ENCODE measurements at places on chromosomes 3 and 15.

- no peak for ATAC-seq
These were observed 5.0 kb upstream of the MBNL1 start for GRCh38 chr3:152263711-152264110.

DNA sequence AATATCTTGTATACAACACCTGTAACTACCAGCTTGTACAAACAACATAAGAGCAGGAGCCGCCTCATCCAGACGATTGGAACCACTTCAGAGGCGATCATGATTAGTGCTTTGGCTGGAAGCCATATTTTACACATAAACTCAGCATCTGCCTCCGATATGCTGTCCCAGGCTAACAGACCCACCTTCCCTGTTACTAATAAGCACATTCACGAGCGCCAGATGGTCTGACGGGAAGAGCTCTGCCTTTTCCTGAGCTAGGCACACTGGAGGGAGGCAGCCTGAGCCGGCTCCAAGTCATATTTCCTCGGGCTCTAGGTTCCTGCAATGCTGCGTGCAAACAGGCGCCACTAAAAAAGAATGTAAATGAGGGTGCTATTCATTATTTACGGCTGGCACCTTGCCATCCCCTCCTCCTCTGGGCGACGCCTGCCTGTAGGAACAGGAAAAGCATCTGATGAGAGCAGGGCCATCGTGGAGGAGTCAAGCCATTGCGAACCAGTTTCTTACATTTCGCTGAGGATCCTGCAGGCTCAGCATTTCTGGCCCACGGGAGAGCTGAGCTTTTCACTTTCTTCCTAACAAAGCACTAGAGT, 98.2 kb downstream of the ANXA2 start:
- ATAC-seq = no peak

DNA sequence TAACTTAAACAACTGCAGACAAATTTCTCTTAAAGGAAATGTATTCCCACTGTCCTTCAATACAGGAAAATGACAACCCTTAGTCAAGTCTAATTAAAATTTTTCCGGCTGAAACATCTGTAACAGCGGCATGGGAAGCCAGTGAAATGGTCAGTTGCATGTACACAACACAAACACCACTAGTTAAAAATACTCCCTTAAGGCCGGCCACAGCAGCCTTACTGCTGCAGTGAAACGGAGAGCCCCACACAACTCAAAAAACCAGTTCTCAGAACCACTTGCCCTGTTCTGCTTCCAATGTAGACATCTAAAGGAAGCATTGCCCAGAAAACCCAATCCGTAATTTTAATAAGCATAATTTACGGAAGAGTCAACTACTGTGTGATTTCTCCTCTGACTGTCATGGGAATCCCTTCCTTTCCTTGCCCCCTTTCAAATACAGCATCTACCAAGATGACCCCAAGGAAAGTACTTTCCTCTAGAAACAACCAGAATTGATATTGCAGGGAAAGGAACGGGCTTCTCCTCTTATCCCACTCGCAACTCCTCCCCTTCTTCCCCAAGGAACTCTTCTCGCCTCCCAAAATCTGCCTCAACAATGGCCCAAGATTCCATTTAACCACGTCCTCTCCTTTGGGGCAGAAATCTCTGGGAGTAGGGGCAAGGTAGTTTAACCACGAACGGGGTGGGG, 1.6 kb downstream of the FBN1 start:
- ATAC-seq = no peak

- ATAC-seq = no peak
These were observed 127.6 kb upstream of the LMOD3 start for GRCh38 chr3:69250014-69250413.

Data from SK-N-SH treated with all-trans-retinoic acid at 6 μM for 48 hours (cell line).